Activated T-cell treated with anti-CD3 and anti-CD28 coated beads for 24 hours (primary cell): ENCODE measurements at places on chromosomes 16 and 17.
A peak's percentile ranks its signal among the peaks of the same experiment; 100 is the strongest.

DNA sequence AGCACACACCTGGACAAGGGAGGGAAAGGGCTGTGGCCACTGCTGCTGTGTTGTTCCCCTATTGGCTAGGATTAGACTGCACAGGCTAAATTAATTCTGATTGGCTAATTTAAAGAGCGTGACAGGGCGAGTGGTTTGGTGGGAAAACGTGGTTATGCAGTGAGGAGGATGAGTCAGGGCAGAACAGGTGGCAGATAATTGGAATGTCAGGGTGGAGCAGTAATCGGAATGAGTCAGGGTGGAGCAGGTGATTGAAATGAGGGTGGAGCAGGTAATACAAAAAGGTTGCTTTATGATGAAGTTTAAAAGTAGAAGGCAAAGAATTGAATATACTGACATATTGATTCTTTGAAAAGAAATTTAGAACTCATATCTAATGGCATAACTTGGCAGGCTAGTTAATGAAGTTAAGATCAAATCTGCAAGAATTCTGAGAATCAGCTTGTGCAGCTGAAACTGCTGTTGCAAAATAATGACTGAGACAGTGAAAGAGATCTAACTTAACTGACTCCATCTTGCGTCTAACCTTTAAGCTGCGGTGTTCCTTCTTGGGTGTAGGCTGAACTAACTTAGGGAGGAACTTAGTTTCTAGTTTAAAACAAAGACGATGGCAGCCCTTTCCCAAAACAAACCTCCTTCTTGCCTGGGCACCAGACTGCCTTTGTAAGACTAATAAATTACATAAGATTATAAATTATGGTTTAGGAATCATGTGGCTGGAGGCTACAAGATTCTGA, 174.3 kb downstream of the UTP18 start:
- no peak for DNase-seq

DNA sequence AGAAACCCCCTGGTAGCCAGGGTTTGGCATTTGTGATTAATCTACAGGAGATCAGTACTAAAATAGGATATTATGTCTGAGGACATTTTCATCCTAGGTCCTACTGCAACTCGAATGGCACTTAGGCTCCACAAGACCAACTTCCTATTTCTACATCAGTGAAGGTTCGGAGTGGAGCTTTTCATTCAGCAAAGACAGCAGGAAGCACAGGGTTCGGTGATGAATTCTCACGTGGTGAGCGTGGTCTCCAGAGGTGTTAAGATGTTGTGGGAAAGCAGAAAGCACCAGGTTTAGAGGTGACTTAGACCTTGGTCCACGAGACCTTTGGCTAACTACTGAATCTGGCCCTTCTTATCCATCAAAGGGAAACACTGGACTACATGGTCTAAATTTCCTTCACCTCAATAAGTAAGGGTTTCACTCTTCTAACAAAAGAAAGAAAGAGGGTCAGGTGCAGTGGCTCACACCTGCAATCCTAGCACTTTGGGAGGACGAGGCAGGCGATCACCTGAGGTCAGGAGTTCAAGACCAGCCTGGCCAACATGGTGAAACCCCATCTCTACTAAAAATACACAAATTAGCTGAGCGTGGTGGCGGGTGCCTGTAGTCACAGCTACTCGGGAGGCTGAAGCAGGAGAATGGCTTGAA, 13.9 kb upstream of the HELZ start:
- no peak for DNase-seq

DNA sequence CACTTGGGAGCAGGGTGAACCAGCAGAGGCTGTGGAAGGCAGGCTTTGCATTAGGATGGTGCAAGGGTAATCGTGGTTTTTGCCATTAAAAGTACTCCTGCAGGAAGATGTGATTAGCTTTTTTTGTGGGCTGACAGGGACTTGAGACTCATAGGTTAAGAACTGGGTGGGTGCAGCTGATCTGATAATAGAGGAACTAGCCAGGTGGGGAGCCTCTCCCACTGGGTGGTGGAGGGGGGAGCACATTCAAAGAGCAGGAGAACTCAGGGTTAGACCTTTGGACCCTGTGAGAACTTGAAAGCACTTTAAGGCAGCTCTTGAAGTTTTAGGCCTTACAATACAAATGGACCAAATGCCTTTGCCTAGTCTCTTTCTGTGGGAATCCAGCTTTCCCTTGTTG, 32.4 kb downstream of the CCL4 start:
- no peak for DNase-seq

DNA sequence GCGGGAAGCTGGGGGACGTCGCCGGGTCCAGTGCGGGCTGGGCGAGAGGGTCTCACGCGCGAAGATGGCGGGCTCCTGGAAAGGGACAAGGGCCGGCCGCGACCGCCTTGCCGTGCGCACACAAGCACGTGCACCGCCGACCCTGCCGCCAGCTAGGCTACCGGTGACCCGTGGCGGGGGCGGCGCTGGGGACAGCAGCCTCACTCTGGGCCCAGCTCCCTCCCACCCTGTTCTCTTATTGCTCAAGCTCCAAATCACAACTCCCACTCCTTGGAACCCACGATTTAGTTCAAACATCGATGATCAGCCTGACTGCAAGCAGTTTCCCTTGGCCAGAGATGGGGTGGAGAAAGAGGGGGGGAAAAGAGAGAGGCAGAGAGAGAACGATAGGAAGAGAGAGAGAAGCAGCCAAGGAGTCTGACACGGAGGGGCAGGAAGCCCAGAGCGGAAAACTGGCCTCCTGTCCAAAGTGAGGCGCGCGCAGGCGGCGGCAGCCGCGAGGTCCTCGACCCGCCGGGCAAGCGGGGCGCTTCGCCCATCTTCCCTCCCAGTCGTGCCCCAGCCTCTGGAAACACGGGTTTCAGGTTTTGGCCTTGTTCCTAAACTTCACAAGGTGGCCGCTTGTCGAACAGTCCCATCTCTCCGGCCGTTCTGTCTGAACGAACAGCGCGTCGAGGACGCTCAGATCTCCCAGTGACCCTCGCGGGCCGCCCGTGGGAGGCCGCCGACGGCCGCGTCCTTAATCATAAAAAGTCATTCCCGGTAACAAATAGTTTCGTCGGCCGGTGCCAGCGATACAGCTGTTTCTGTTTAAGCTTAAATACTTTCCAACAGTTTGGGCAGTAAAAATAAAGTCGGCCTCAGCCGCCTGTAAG, 1.7 kb upstream of the CBX8 start:
- DNase-seq: no peak

- DNase-seq: no peak
Measured at GRCh38 chr16:88784074-88784855, 755 bp downstream of the PIEZO1 start.

- no peak for DNase-seq
Measured at GRCh38 chr17:77492446-77493237, 351.9 kb downstream of the SEC14L1 start.

DNA sequence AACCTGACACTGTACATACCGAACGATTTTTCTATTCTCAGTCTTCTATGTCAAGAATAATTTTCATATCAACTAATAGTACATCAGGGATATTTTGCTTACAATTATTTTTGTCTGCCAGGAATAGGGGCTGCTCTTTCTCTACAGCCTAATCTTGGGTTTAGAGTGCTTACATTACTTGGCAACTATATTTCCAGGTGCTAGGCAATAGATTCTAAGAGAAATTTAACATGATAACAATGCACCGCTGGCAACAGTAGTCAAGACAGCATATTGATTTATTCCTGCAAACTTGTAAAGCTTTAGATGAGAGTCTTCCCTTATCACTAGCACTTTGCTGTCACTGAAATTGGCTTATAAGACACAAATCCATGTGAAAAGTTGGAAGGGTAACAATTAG, 935.9 kb downstream of the CDH11 start:
- no peak for DNase-seq

GRCh38 chr16:57949013-57949412, 21.9 kb downstream of the CNGB1 start:
- DNase-seq: no peak

DNA sequence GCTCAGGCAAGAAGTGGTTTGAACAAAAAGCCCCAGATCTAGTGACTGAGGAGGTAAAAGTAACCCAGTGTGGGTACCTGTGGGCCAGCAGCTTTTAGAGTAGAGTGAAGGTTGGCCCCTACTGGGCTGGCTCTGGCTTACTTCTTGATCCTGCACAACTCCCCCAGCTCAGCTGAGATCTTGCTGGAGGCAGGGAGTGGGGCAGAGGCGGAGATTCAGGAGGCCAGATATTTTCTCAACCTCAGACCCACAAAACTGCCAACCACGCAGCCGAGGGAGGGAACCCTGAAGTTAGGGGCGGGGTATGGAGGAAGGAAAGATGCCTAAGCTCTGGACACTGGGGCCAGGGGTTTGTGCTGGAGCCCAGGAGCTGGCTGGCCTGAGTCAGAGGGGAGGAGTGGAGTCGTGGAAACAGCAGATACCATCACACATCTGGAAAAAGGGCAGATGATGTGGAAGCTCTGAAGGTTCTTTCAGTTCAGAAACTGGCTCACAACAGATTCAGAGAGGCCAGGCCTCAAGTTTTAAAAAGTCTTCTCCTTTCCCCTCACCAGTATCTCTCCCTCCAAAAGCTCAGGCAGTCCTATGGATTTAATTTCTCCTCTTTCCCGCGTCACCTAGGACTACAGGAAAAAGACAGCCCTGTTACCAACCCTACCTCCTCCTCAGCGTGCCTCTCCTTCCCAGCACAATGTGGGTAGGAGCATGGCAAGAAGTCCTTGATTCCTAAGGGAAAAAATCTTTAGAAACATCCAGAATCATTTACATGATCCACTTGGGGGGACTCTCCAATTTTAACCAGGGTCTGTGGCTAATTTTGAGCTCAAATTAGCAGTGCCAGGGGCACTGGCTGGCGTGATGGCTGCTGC, 48.1 kb downstream of the MYO18A start:
- DNase-seq: no peak

DNA sequence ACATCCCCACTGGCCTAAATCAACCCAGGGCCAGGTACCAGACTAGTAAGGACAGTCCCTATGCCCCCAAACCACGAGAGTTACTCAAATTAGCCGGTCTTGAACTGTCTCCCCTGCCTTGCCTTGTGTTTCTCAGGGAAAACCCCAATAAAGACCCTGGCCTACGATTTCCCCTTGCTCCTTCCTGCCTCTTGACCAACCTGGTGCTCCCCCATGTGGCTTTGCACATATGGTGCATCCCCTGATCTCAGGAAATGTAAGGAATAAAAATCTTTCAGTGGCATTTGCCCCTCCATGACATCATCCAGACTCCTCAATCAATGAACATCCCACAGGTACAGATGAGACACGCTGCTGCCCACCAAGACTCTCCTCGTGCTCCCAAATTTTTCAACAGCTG, 87.9 kb downstream of the ZNF18 start:
- no peak for DNase-seq

- DNase-seq: peak; percentile 22
Measured at GRCh38 chr17:50903604-50904517, 37.7 kb upstream of the TOB1 start.

DNA sequence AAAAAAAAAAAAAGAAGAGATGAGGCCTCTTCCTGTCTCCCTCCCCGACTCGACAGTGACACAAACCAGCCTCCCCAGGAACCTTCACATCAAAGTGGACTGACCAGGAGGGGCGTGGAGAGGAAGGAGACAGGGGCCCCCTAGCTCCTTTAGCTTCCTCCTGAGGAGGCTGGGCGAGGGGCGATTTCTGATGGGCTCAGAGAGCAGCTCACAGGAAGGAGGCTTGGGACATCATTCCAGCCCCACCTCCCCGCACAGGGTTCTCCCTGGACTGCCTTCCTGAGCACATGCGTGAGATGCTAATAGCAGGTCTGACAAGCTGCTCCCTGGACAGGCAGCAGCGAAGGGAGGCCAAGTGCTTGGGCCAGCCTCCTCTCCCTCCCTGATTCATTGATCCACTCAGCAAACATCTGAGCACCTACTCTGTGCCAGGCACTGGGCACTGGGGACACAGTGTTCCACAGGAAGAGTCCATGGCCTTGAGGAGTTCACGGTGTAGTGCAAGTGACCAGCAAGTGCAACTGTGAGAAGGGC, 14.4 kb upstream of the DOK4 start:
- no peak for DNase-seq

DNA sequence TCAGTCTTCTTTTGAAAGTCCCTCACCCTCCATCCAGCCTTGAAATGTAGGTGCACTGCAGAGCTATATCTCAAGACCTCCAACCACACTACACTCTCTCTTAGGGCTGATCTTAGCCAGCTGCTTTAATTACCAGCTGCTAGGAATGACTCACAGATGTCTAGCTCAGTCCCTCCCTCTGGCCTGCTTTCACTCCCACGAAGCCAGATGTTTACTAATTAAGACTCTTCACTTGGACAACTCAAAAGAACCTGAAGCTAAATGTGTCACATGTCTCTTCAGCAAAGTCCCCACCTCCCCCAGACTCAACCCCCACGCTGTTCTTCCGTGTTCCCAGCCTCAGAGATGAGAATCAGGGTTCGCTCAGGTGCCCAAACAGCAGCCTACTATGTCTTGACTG, 2.6 kb downstream of the GTF3C1 start:
- DNase-seq: no peak

GRCh38 chr17:76146053-76146851, 5.2 kb upstream of the FOXJ1 start:
- DNase-seq: no peak

- DNase-seq: no peak
Measured at GRCh38 chr17:66542129-66542966, 239.9 kb downstream of the PRKCA start.

- DNase-seq: no peak
Measured at GRCh38 chr17:55237841-55238178, 26.9 kb upstream of the HLF start.

- no peak for DNase-seq
Measured at GRCh38 chr17:32503251-32504165, 16.7 kb downstream of the CDK5R1 start.

GRCh38 chr17:18179196-18179595, 4.4 kb upstream of the ALKBH5 start:
- no peak for DNase-seq

- DNase-seq: no peak
Measured at GRCh38 chr17:29469276-29469675, 79.1 kb downstream of the TAOK1 start.

GRCh38 chr17:21218101-21218500, 4.1 kb upstream of the TMEM11 start:
- DNase-seq: peak; percentile 19

GRCh38 chr16:65010125-65010524, 111.7 kb downstream of the CDH11 start:
- DNase-seq: no peak

- no peak for DNase-seq
Measured at GRCh38 chr16:19872179-19872863, 12.3 kb downstream of the GPRC5B start.

GRCh38 chr17:16975277-16975651, 3.3 kb upstream of the TNFRSF13B start:
- DNase-seq: no peak

DNA sequence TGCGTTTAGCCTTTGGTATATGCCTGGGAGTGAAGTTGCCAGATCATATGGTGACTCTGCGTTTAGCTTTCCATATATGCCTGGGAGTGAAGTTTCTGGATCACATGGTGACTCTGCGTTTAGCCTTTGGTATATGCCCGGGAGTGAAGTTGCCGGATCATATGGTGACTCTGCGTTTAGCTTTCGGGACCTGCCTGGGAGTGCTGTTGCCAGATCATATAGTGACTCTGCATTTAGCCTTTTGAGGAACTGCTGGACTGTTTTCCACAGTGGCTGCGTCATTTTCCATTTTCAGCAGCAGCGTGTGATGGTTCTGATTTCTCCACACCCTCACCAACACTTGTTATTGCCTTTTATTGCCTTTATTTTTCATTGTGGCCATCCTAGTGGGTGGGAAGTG, 73.0 kb downstream of the OR1D5 start:
- DNase-seq: no peak

- DNase-seq: no peak
Measured at GRCh38 chr16:53056392-53056881, 1.6 kb downstream of the CHD9 start.

GRCh38 chr17:1484676-1485422, 7.6 kb downstream of the MYO1C start:
- DNase-seq: no peak
